ENCODE measurements at places on chromosomes 12 and 14. TPM values are rescaled to one million over a fixed set of nuclear protein-coding genes. Genes with fewer than 3 reads are reported as not detected.

DNA sequence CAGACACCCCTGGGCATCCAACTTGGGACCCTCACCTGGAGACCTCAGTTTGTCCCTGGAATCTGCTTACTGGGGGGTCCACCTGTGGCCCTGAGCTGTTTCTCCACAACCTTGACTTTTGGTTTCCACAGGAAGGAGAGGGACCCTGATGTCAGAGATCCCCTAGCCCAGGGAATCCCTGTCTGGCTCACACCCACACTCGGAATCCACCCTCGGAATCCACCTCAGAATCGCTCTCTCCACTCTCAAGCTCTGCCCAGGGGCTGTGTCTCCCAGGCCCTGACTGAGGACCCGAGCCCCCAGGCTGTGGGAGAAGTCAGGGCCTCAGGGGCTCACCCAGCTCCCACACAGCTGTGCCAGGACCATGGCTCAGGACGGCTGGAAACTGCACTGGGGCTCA lies 17.4 kb downstream of the LTBP2 start:
- no peak for DNase-seq

The DAO gene
- total RNA-seq: not detected

DNA sequence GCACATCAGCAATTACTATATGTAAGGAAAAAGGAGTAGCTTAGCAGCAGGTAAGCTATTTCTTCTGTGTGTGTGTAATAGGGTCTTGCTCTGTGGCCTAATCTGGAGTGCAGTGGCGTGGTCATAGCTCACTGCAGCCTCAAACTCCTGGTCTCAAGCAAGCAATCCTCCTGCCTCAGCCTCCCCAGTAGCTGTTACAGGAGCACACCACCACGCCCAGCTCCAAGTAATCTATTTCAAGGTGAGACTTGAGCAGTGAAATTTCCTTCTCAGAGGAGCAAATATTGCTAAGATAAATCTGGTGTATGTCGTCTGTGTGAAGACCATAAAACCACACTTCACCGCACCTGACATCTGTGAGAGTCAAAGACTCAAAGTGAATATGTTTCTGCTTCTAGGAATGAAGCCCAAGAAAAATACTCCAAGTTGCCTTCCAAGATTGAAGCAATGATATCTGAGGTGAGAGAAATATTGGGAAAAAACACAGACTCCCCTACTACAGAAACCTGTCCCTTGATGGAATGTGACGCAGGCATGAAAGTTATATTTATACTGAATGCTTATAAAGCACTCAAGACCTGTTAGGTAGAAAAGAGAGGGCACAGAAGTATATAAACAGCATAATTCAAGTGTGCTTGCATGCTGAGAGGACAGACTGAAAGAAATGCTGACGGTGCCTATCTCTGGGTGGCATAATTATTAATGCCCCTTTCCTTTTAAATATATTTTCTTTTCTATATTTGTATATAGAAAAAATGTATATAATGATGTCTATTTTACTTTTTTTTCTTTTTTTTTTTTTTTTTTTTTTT lies 2.5 kb upstream of the SELPLG start:
- no peak for DNase-seq

GRCh38 chr14:95445676-95446075 lies 70.8 kb downstream of the SYNE3 start:
- DNase-seq: no peak

The TRHDE gene
- 18.2 TPM for total RNA-seq

DNA sequence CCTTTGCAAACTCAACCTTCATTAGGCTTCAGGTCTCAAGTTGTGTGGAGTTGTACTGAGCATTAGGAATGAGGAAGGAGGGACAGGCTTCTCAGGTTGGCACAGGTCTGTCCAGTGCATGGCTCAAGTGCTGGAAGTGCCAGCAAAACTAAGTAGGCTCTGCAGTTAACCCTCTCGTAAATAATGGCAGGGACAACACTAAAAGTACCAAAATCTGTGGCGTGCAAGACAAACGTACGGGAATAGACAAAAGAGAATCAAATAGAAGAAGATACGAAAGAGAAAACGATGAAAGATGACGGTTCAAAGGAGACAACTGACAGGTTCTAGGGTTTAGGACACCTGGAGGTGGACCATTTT lies 612 bp downstream of the TRAPPC6B start:
- no peak for DNase-seq

DNA sequence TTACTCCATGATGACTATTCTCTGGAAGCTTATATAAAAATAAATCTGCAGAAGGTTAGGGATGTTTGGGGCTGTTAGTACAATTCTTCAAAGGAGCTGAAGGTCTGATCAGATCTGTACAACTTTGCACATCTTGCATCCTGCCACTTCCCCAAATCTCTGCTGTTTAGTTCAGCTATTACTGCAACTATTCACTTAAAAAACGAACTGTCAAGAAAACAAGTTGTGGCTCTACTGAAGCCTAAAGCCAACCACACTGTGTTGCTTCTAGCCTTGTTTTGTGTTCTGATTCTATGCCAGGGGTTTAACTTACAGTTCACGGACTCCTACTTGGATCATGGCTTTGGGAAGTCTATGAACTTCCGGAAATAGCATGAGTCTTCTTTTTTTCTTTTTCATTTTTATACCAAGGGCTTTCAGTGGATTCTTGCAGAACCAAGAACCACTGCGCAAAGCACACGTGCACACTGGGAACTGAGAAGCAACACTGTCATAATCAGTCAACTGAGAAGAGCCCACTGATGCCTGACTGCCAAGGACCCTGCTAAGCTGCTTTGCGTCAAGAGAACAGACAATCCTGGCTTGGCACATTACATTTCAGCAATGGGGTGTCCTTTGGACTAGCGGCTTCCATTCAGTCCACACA lies 66.3 kb upstream of the EEA1 start:
- no peak for DNase-seq

Data from HT1080 (cell line).